ENCODE measurements at places on chromosomes 11 and 22. TPM values are rescaled to one million over a fixed set of nuclear protein-coding genes. Genes with fewer than 3 reads are reported as not detected.

MOGAT2 gene
- 1.2 TPM for total RNA-seq

SPI1 gene
- not detected for total RNA-seq

CABP4 gene
- total RNA-seq: not detected

GAB4 gene
- total RNA-seq: not detected

ASCL3 gene
- not detected for total RNA-seq
